Foreskin keratinocyte (primary cell): ENCODE measurements at places on chromosomes 1 and 21. TPM values are rescaled to one million over a fixed set of nuclear protein-coding genes. Genes with fewer than 3 reads are reported as not detected.

The CSDE1 gene
- total RNA-seq: 319 and 325 TPM in 2 replicates

The CDK18 gene
- 13.5 and 14.2 TPM in 2 replicates for total RNA-seq

The RGS2 gene
- 3.4 and 4.5 TPM in 2 replicates for total RNA-seq

The GPR37L1 gene
- total RNA-seq: 0.03 TPM in 1 of 2 replicates, not detected in the other

The RAB3B gene
- total RNA-seq: 14.8 and 17.9 TPM in 2 replicates

The FAAP20 gene
- total RNA-seq: 30.3 and 32.0 TPM in 2 replicates

The CFAP74 gene
- 0.03 and 0.07 TPM in 2 replicates for total RNA-seq

The SPRR2E gene
- total RNA-seq: 3.5 and 5.9 TPM in 2 replicates

The LRRN2 gene
- total RNA-seq: not detected in 2 replicates

The SNX7 gene
- total RNA-seq: 40.1 and 40.9 TPM in 2 replicates

The CALML6 gene
- total RNA-seq: 0.10 TPM in 1 of 2 replicates, not detected in the other

The ATP6V1G3 gene
- total RNA-seq: not detected in 2 replicates

The OR2AK2 gene
- not detected in 2 replicates for total RNA-seq

The MIGA1 gene
- total RNA-seq: 9.1 and 11.1 TPM in 2 replicates

The AMY2A gene
- not detected in 2 replicates for total RNA-seq

The CFHR1 gene
- not detected in 2 replicates for total RNA-seq

The SERPINC1 gene
- total RNA-seq: not detected in 2 replicates

The ITSN1 gene
- 37.7 and 38.0 TPM in 2 replicates for total RNA-seq

The ZSWIM5 gene
- not detected in 2 replicates for total RNA-seq

The OR2L3 gene
- total RNA-seq: not detected in 2 replicates

The CTSS gene
- total RNA-seq: 4.6 and 5.0 TPM in 2 replicates

The TSPAN1 gene
- total RNA-seq: 80.3 and 93.6 TPM in 2 replicates

The TMPRSS15 gene
- total RNA-seq: not detected in 2 replicates

The LMOD1 gene
- total RNA-seq: not detected in 2 replicates

The LCA5L gene
- 0.42 and 0.61 TPM in 2 replicates for total RNA-seq

The RHD gene
- total RNA-seq: not detected in 2 replicates

The PRDM15 gene
- 5.3 and 5.7 TPM in 2 replicates for total RNA-seq
